ENCODE measurements at places on chromosomes 5 and 9. TPM values are rescaled to one million over a fixed set of nuclear protein-coding genes. Genes with fewer than 3 reads are reported as not detected.

DNA sequence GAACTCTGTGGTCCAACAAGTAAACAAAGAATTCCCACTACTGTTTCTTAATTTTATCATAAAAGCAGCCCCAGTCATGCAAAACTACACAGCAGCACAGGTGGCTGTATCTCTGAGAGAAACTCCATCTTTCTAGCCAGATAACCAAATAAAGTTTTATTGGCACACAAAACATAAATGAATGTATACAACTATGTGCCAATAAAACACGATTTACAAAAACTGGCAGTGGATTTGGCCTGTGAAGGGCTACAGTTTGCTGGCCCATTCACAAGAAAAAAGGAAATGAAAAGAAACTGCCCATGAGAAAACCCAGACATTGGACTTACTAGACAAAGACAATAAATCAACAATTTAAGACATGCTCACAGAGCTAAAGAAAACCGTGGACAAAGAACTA, 10.6 kb downstream of the FBXL17 start:
- H3K27ac ChIP-seq = no peak overlapping the region
- DNase-seq = no peak
- H3K27me3 ChIP-seq = no peaks in the 10 kb centered on the region
- no peaks in the 10 kb centered on the region for H3K36me3 ChIP-seq
- peaks cover 18% of the 10 kb centered on the region for H3K4me1 ChIP-seq
- H3K4me3 ChIP-seq = no peak overlapping the region

Gene JAKMIP2
- total RNA-seq = 0.27 TPM

GRCh38 chr9:93243112-93243511, 59.2 kb downstream of the WNK2 start:
- no peak for DNase-seq
- H3K4me3 ChIP-seq = no peak overlapping the region
- no peak overlapping the region for H3K27ac ChIP-seq
- no peaks in the 10 kb centered on the region for H3K4me1 ChIP-seq
- H3K27me3 ChIP-seq = no peaks in the 10 kb centered on the region

DNA sequence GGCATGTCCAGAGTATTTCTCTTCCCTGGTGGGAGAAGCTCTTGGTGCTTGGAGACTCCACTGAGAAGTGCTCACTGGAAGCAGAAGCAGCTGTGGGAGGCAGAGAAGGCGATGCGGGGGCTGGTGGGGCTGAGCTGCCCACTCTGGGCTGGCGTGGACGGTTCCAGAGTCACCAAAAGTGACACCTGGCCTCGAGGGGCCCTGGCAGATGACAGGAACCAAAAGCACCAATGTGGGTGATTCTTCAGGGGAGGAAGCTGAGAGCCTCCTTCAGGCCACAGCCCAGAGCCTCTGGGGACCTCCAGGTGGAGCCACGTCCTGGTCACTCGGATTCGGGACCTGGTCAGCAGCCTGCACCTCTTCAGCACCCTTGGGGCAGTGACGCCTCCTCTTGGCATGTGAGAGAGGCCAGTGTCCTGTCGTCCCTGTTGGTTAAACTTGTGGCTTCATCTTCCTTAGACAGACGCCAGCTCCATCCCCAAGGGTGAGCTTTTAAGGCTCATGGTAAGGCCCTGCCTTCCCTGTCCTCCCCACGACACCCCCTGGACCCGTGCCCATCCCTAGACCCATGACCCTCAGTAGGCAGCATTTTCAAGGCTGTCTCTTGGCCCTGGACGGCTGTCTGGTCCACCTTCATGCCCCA, 78.7 kb upstream of the IRX4 start:
- H3K27me3 ChIP-seq = no peaks in the 10 kb centered on the region
- no peaks in the 10 kb centered on the region for H3K36me3 ChIP-seq
- DNase-seq = no peak
- H3K27ac ChIP-seq = no peak overlapping the region
- no peak overlapping the region for H3K4me3 ChIP-seq

DNA sequence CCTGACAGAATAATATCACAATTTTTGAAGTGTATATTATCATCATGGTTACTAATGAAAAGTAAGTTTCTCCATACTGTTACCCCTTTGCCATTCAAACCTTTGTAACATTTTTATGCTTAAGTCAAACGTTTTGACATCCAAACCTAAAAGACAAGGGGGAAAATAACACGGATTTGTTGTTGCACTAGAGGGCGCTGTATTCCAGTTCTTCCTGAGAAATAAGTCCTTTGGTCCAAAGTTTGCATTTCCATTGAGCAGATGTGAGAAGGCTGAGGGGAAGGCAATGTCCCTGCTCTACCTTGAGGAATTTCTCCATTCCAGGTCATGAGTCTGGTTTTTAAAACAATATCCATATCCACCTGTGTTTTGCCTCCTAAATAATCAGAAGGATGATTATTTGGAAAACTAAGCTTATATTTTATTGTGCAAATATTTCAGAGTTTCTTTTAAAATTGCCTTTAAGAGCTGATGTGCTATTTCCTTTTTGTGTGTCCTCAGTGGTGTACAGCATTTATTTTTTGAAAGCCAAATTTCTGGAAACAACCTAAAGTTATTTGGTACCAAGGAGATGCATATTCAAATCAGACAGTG, 9.7 kb downstream of the LECT2 start:
- H3K36me3 ChIP-seq = no peaks in the 10 kb centered on the region
- no peaks in the 10 kb centered on the region for H3K4me1 ChIP-seq
- H3K27me3 ChIP-seq = no peaks in the 10 kb centered on the region
- peak; percentile 57 for DNase-seq
